NCI-H1417 (cell line): ENCODE measurements at places on chromosomes 6 and 20.
A peak's percentile ranks its signal among the peaks of the same experiment; 100 is the strongest.

- no peak for DNase-seq
Observed at GRCh38 chr6:79076160-79076559, 1.9 kb downstream of the PHIP start.

DNA sequence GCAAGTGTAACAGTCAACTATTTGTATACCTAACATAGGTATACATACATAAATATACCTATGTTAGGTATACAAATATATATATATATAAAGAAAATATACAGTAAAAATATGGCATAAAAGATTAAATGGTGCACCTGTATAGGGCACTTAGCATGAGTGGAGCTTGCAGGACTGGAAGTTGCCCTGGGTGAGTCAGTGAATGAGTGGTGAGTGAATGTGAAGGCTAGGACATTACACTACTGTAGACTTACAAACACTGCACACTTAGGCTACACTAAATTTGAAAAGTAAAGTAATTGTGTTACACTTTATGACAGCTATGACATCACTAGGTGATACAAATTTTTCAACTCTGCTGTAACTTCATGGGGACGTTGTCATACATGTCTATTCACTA is 65.6 kb downstream of the CDC5L start:
- no peak for DNase-seq

- DNase-seq: no peak
Observed at GRCh38 chr6:14621518-14621917, 503.9 kb downstream of the CD83 start.

DNA sequence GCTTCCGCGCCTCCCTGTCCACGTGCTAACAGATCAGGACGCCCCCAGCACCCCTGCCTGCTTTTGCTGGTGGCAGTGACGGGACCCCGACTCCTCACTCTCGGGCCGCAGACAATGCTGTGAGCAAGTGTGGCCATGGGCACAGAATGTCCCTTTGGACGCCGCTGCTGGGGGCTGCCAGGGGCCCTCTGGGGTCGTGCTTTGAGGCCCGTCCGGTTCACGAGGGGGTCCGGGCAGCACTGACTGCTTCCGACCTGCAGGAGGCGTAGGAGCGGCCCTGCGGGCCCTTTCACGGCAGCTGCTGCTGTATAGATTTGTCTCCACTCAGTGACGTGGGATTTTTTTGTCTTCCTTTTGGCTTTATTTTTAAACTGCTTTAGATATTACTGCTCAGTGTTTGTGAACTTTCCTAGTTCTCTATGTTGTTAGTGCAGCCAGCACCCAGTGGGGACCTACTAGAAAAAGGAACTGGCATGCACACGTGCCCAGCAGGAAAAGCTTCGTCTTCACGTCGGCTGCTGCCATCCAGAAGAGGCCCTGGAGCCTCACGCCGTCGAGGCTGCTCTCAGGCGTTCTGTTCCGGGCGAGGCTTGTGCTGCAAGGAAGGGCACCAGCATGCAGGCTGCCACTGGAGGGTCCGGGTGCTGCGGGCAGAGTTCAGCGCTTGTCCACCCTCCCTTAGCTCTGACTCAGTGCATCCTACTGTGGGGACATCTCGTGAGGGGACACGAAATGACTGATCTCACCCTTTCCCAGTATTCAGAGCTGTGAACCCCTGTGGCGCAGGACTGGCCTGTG is 21.7 kb downstream of the UCKL1 start:
- DNase-seq: no peak

DNA sequence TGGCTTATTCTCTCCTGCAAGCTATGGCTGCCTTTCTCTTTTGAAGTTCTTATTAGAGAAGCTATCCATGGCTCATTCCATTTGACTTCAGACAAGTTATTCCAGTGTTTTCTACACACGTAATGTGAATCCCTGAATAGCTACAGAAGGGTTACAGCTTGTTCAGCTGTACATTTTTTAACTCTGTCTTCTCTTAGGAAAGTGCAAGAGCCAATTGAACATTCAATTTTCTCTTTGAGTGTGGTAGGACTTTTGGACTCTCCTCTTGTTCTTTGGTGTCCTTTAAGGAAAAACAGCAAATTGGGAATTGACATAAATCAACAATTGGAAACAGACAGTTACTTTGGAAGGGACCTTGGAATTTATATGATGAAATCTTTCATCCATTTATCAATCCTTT is 125.8 kb downstream of the EPM2A start:
- DNase-seq: no peak

GRCh38 chr6:105163183-105163582 is 16.6 kb downstream of the POPDC3 start:
- no peak for DNase-seq

DNA sequence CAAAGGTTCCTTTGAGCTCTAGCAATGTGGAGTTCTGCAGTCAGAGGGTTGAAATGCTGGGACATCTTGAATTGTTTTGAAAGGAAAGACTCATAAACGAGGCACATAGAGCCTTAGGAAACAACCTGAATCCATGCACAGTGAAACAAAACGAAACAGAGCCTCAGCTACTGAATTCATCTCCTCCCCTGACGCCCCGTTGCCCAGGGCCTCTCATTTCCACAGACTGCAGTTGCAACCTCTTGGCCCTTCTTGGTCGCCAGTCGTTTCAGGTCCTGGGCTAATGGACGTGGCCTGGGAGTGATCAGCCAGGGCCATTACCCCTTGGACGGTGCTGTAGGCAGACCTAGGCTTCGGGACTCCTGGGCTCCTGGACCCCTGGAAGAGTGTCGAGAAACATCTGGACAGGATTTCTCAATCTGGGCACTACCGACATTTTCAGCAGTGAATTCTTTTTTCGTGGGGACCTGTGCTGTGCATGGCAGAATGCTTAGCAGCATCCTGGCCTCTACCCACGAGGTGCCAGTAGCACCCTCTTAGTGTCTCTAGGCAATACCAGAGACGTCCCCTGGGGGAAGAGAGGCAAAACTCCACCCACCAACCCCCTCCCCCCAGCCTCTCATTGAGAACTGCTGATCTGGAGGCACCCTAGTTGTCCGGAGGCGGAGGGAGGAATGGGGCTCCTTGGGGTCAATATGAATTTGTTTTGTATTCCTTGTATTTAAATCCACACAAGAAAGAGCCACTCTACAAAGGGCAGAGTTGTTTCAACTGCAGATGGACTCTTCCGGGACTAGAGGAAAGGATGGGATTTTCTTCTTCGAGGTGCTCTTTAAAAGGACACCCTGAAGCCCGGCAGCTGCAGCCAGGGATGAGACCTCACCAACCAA is 50.2 kb downstream of the TMEM242 start:
- DNase-seq: peak; percentile 73
